Stimulated activated CD4-positive, alpha-beta T cell treated with anti-CD3 and anti-CD28 coated beads, Interleukin-1b, Interleukin-23, amount 100 ng/mL, for 1 hour (primary cell): ENCODE measurements at places on chromosomes 1 and 21.
A peak's percentile ranks its signal among the peaks of the same experiment; 100 is the strongest.

DNA sequence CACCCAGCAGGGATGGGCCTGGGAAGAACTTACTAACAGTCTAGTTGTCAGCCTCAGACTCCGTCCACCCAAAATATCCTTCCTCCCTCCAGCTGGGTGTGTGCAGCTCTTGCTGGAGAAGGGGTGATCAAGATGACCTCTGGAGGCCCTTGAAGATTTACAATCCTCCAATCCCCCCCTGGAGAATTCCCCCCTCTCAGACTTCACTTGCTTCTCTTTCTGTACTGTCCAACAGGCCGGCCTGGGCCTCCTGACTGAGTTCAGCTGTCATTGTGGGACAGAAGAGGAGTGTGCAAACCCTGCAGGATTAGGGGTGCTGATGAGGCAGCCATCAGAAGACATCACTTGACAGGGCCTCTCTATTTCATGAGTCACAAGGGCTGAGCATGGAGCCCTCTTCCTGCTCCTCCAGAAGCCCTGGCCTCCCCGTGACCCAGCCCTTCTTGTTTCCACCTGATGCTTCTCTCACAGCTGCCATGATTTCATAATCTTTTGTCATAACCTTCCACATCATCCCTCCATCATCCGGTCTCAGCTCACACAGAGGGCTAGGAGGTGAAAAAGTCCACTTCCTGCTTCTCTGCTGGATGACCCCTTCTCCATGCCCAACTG lies 17.5 kb upstream of the IGFN1 start:
- no peak for DNase-seq

- no peak for DNase-seq
These were observed 1.4 kb downstream of the MEGF6 start for GRCh38 chr1:3609769-3610526.

DNA sequence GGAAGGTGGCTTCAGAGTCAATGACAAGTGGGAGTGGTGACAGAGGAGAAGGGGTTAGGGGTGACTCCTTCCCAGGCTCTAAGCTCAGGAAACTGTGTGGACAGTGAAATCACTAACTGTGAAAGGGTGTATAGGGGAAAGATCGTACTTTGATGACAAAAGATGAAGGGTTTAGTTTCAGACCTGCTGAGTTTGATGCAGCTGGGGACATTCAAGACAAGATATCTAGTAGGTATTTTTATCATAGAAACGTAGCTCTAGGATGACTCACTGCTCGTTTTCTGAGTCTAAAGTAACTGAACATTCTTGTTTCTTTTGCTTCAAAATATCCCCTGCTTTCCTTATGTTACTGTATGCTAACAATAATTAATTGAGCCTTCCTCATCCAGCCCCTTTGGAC lies 149.0 kb downstream of the PCP4 start:
- no peak for DNase-seq

- no peak for DNase-seq
These were observed 38.7 kb downstream of the GJA5 start for GRCh38 chr1:147721716-147722115.

- no peak for DNase-seq
These were observed 25.8 kb upstream of the RCC2 start for GRCh38 chr1:17465228-17465627.

- DNase-seq, result no peak
These were observed 36.4 kb downstream of the MRAP start for GRCh38 chr21:32334980-32335531.

- peak; percentile 28 for DNase-seq
These were observed 5.1 kb upstream of the LAMTOR5 start for GRCh38 chr1:110412576-110412975.

DNA sequence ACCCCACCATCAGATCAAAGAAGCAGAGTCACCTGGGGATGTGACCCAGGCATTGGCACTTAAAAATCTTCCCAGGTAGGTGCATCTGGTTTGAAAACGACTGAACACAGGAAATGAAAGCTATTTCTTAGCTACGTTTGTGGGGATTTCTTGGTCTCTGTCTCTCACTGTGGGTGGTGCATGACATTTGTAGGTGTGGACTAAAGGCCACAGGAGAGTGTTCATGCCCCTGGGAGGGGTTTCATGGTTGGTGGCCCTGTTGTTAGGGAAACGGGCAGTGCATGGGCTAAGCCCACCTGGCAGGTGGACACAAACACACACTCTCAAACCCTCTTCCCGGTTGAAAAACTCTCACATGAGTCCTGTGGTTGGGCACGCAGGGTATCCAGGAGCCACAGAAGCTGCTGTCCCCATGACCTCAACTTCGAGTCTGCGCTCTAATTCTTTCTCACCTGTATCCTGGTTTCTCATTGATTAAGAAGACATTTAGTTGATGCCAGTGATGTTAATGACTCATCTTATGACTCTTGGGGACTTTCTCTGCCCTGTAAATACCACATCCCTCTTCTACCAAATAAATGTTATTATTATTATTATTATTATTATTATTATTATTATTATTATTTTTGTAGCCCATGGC lies 119.4 kb downstream of the MRPS6 start:
- no peak for DNase-seq

GRCh38 chr1:38489844-38490270 lies 369.7 kb downstream of the RRAGC start:
- DNase-seq, result peak; percentile 29

GRCh38 chr1:16064536-16065268 lies 8.7 kb downstream of the FAM131C start:
- no peak for DNase-seq

- DNase-seq, result no peak
These were observed 4.8 kb upstream of the DHX9 start for GRCh38 chr1:182834326-182834725.

DNA sequence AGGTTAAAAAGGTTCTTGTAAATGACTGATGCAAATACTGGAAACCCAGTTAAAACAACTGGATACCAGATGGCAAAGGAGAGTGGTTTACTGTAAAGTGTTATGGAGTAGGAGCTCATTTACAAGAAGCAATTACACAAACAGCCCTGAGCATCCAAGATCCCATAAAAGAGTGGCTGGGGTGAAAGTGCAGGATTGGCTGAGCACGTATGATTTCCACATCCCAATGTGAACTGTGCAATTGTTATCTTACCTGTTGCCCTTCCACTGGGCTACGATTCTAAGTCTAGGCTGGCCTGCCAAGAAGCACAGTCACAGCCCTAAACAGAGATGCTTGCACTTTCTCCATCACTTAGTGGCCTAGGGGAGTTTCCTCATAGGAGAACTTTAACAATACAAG lies 277.6 kb upstream of the RUNX1 start:
- no peak for DNase-seq

GRCh38 chr1:43058545-43059360 lies 100.1 kb upstream of the SLC2A1 start:
- no peak for DNase-seq

DNA sequence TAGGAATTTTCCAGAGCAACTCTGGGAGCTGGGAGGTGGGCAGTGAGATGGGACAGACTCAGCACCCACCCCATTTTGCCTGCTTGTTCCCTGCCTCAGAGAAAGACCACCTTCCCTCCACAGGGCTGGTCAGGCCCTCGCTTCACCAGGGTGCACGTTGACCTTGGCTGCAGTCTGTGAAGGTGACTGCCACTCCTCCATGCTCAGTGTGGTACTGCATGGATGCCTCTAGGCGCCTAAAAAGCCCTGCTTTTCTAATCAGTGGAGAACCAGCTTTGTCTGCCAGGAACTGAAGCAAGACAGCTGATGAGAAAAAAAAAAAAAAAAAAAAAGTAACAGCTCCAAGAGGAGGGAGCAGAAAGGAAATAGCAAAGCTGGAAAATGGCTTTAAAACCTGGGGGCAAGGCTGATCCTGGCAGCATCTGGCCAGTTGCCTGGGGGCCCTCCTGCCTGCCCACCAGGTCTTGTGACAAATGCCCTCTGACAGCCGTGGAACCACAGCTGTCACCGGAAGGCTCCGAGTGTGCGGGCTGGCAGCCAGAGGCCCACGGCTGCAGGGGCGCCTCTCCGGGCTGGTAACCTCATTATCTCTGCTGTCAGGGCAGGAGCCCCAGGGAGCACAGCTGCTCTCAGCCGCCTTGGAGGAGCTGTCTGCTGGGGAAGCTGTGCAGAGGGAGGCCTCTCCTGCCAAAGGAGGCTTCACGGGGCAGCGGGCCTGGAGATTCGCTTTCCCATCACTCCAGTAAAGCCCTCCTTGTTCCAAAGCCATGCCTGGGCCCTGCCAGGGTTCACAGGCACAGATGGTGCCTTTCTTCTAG lies 13.7 kb downstream of the KIAA1614 start:
- no peak for DNase-seq

- no peak for DNase-seq
These were observed 70.5 kb downstream of the SSBP3 start for GRCh38 chr1:54335755-54336108.

GRCh38 chr1:74637296-74637695 lies 36.3 kb downstream of the ERICH3 start:
- no peak for DNase-seq

DNA sequence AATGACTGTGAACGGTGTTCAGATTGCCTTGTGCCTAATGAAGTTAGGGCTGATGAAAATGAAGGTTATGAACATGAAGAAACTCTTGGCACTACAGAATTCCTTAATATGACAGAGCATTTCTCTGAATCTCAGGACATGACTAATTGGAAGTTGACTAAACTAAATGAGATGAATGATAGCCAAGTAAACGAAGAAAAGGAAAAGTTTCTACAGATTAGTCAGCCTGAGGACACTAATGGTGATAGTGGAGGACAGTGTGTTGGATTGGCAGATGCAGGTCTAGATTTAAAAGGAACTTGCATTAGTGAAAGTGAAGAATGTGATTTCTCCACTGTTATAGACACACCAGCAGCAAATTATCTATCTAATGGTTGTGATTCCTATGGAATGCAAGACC lies 96.6 kb downstream of the ZFYVE9 start:
- no peak for DNase-seq

- DNase-seq, result no peak
These were observed 244.8 kb downstream of the DUSP10 start for GRCh38 chr1:221497046-221497445.

- no peak for DNase-seq
These were observed 577.7 kb downstream of the MRPL39 start for GRCh38 chr21:25029580-25029979.
